Esophagus mucosa (tissue), 1 donor: ENCODE measurements at places on chromosomes 11 and 22. TPM values are rescaled to one million over a fixed set of nuclear protein-coding genes. Genes with fewer than 3 reads are reported as not detected.

DNA sequence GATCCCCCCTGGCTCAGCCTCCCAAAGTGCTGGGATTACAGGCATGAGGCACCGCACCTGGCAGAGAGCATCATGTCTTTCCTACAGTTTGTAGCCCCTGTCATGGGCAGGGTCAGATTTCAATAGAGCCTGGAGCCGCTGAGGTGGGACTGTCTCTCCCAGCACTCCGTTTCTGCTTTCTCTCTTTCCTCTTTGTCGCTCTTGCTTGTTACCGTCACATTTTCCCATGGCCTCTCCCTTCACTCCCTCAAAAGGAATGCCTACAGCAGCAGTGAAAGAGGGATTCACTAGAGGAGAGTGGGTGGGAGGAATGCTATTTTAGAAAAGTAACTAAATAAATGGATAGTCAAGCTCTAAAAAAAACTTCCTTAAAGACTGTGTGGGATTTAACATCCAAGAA lies 136.7 kb upstream of the TTC12 start:
- ATAC-seq = no peak

GRCh38 chr22:29735416-29735815 lies 15.6 kb downstream of the CABP7 start:
- no peak for ATAC-seq

- ATAC-seq = peak; percentile 34
Observed at GRCh38 chr11:67372993-67373647, at the start of gene CLCF1. TSS of gene CLCF1 (minus strand) at chr11:67373598. CDS start at chr11:67373539, 59 bp downstream.

- ATAC-seq = no peak
Observed at GRCh38 chr11:7451520-7451919, 33.8 kb upstream of the OLFML1 start.

DNA sequence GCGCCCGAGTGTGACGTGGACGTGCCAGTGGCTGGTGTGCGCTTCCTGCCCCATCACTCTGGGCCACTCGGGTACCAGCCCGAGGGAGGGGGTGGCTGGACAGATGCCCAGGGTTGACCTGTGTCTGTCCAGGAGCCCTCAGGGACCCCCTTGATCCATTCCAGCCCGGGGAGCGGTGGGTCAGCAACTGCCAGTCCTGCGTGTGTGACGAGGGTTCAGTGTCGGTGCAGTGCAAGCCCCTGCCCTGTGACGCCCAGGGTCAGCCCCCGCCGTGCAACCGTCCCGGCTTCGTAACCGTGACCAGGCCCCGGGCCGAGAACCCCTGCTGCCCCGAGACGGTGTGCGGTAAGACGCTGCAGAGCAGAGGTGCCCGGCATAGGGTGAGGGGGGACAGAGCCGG lies 34.5 kb downstream of the MUC5B start:
- ATAC-seq = no peak

DNA sequence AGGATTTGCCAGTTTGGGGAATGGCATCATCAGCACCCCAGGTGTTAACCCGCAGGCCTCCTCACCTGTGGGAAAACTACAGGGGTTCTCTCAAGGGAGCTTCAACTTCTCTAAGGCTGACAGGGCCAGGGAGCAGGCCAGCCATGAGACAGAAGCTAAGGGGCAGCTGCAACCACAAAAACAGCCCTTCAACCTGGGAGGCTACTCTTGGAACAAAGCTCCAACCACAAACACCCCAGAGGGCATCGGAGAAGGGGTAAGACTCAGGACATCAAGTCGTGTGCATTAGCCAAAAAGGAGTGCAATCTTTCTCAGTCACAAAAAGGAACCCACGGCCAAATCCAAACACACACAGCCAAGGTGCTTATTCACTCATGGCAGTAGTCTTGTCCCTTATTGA lies 103.0 kb downstream of the PLEKHA7 start:
- no peak for ATAC-seq

The CARD10 gene
- total RNA-seq = 10.5 TPM
